ENCODE measurements at places on chromosomes 1 and 21. TPM values are rescaled to one million over a fixed set of nuclear protein-coding genes. Genes with fewer than 3 reads are reported as not detected.

GRCh38 chr1:14090062-14090461, 390.1 kb downstream of the PRDM2 start:
- no peaks in the 10 kb centered on the region for H3K27me3 ChIP-seq
- no peaks in the 10 kb centered on the region for H3K4me1 ChIP-seq
- no peaks in the 10 kb centered on the region for H3K36me3 ChIP-seq

- H3K27me3 ChIP-seq, result no peaks in the 10 kb centered on the region
- DNase-seq, result peak; percentile 76
- peak overlapping the region; percentile 97 for H3K27ac ChIP-seq
- H3K4me1 ChIP-seq, result peaks cover 57% of the 10 kb centered on the region
- H3K4me3 ChIP-seq, result peak overlapping the region; percentile 88
These were observed 2.3 kb downstream of the IL6R start for GRCh38 chr1:154407198-154408091.

DNA sequence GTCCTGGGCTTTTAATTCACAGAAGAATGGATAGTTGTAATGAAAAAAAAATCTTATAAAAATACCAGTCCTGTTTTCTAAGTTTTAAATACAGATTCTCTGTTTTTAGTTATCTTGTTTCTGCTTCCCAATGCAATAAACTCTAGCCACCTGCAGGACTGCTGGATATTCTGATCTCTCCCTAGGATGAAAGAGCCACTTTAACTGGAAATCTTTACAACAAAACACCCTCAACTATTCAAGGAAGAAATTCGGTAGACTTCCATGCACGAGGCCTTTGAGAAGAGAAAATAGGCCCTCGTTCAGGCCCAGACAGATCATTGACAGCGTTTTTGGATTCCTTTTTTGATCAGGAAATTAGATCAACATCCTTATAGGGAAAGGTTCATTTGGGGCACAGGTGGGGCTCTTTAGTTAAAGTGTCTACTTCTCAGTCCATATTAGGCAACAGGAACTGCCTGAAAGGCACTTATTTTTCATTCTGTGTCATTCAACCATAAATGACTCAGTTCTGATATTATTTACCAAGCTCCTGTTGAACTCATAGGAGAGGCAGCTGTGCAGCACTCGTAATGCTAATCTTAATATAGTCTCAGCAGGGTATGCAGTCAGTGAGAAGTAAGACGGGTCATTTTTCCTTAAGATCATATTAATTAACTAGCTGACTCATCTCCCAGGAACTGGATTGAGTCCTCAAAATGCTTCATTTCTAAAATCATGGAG, 71.1 kb upstream of the ERRFI1 start:
- no peaks in the 10 kb centered on the region for H3K36me3 ChIP-seq
- H3K4me3 ChIP-seq, result no peak overlapping the region
- H3K27ac ChIP-seq, result peak overlapping the region; percentile 69
- peaks cover 41% of the 10 kb centered on the region for H3K4me1 ChIP-seq

DNA sequence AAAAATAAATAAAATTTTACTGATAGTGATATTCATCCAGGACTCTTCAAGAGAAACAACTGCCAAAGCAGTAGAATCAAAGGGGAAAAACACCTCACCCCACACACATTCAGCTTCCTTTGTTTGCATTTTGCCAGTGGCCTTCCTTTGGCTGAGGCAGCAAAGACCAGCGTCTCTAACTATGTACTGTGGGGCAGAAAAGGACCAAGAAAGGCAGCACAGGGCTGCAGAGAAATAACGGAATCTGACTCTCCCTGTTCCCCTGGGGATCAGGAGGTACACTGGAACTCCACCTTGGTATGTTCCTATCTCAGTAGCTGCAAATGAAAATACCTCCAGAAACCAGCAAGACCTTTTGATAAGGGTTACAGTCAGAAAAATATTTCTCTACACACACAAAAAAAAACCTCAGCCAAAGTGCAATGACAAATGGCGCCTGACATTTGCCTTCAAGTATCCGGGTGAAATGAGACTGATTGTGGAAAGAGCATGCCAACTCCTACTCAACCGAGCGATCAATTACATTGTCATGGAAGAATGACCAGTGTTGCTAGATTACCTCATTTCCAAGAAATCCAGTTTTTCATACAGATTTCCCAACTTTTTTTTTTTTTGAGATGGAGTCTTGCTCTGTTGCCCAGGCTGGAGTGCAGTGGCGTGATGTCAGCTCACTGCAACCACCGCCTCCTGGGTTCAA, 50.9 kb downstream of the TARBP1 start:
- H3K36me3 ChIP-seq, result peaks cover 62% of the 10 kb centered on the region
- H3K27ac ChIP-seq, result no peak overlapping the region
- DNase-seq, result no peak
- H3K4me1 ChIP-seq, result no peaks in the 10 kb centered on the region
- no peaks in the 10 kb centered on the region for H3K27me3 ChIP-seq

DNA sequence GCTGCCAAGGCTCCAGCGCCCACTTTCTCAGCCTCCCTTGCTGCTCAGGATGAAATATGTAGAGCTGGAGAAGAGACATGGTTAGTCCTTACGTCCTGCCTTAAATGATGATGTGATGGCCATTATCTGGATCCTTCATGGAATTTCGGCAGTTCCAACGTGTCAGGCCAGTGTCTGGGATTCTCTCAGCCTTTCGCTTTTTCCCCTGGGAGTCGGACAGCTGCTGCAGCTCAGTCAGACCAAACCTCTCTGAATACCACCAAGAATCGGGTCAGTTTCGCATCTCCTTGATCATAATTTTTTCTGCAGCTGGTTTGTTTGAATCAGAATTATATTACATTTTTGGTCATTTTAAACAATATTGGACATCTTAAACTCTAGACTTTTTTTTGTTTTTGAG, 22.3 kb upstream of the KLHDC8A start:
- no peak for DNase-seq
- no peak overlapping the region for H3K27ac ChIP-seq
- no peak overlapping the region for H3K4me3 ChIP-seq
- H3K36me3 ChIP-seq, result no peaks in the 10 kb centered on the region
- H3K27me3 ChIP-seq, result peaks cover 5% of the 10 kb centered on the region
- H3K4me1 ChIP-seq, result peaks cover 9% of the 10 kb centered on the region

- no peak overlapping the region for H3K4me3 ChIP-seq
- no peak overlapping the region for H3K27ac ChIP-seq
- H3K27me3 ChIP-seq, result peaks cover 28% of the 10 kb centered on the region
- no peaks in the 10 kb centered on the region for H3K36me3 ChIP-seq
These were observed 84.7 kb downstream of the DISP3 start for GRCh38 chr1:11563560-11564069.

The TMPRSS3 gene
- total RNA-seq, result 3.8 TPM

DNA sequence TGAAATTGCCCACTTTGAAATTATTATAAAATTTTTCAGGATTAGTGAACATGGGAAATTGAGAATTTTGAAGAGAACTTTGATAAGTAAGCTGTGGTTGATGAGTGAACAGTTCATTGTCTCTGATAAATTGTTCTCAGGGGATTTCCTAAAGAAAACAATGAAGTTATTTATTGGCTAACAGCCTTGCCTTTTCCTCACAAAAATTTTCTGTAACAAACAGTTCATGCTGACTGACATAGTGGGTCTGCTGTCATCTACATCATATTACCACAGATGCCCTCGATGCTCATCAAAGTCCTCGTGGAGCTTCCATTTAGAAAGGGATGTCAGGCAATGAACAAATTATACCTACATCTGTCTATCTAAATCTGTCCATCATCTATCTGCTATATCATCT, 113.4 kb downstream of the PTBP2 start:
- no peaks in the 10 kb centered on the region for H3K36me3 ChIP-seq
- no peaks in the 10 kb centered on the region for H3K4me1 ChIP-seq
- H3K27ac ChIP-seq, result no peak overlapping the region
- DNase-seq, result no peak
- H3K4me3 ChIP-seq, result no peak overlapping the region
- no peaks in the 10 kb centered on the region for H3K27me3 ChIP-seq

GRCh38 chr1:156117414-156118176, 3.1 kb downstream of the LMNA start:
- peak overlapping the region; percentile 90 for H3K4me3 ChIP-seq
- peaks cover 69% of the 10 kb centered on the region for H3K4me1 ChIP-seq
- peak overlapping the region; percentile 99 for H3K27ac ChIP-seq
- no peaks in the 10 kb centered on the region for H3K27me3 ChIP-seq

- peak; percentile 79 for DNase-seq
- H3K27me3 ChIP-seq, result no peaks in the 10 kb centered on the region
- H3K4me1 ChIP-seq, result peaks cover 14% of the 10 kb centered on the region
- no peak within 1 kb of the TSS for H3K4me3 ChIP-seq
These were observed at the start of gene CHI3L1 for GRCh38 chr1:203186446-203187303. Gene CHI3L1, minus strand, starts transcription at chr1:203186704. Its CDS starts 81 bp downstream, at chr1:203186623.

- no peak for DNase-seq
- no peak overlapping the region for H3K27ac ChIP-seq
- no peak overlapping the region for H3K4me3 ChIP-seq
These were observed 248.7 kb upstream of the CSF3R start for GRCh38 chr1:36731226-36732014.

The REN gene
- total RNA-seq, result 0.59 TPM

DNA sequence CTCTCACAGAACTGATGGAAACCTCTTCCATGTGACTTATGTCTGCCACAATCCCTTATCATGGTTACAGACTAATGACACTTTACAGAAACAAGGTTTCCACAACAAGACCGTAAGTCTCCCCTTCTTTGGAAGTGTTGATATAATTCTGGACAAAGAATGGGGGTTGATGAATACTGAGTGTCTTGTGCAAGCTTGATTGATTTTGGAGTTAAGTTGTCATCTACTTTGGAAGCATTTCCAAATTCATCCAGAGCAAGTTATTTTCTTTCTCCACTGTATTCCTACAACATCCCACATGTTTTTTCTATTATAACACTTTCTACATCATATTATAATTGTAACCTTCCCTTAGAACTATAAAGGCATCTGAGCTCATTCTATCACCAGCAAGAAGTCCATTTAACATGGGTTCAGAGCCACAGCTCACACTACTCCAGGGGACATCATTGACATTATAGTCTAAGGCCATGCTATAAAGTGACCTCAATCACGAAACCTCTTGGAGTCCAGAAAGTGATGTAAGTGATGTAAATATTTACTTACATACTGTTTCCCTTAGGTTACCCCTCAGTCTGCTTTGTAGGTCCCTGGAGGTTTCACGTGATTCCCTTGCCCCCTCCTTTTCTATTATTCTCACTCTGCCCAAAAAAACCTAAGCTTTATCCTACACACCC, 125.7 kb upstream of the PBX1 start:
- H3K27me3 ChIP-seq, result no peaks in the 10 kb centered on the region
- H3K36me3 ChIP-seq, result no peaks in the 10 kb centered on the region
- H3K4me1 ChIP-seq, result no peaks in the 10 kb centered on the region
- H3K27ac ChIP-seq, result no peak overlapping the region
- no peak for DNase-seq

GRCh38 chr1:46991083-46991923, 32.2 kb upstream of the CYP4X1 start:
- no peaks in the 10 kb centered on the region for H3K27me3 ChIP-seq
- no peaks in the 10 kb centered on the region for H3K4me1 ChIP-seq
- no peak overlapping the region for H3K4me3 ChIP-seq
- no peaks in the 10 kb centered on the region for H3K36me3 ChIP-seq
- DNase-seq, result no peak

The ACOT11 gene
- 5.0 TPM for total RNA-seq

GRCh38 chr1:8439015-8439702, 121.2 kb downstream of the SLC45A1 start:
- peak overlapping the region; percentile 61 for H3K27ac ChIP-seq
- no peaks in the 10 kb centered on the region for H3K36me3 ChIP-seq
- peaks cover 18% of the 10 kb centered on the region for H3K4me1 ChIP-seq
- no peak overlapping the region for H3K4me3 ChIP-seq
- no peaks in the 10 kb centered on the region for H3K27me3 ChIP-seq

DNA sequence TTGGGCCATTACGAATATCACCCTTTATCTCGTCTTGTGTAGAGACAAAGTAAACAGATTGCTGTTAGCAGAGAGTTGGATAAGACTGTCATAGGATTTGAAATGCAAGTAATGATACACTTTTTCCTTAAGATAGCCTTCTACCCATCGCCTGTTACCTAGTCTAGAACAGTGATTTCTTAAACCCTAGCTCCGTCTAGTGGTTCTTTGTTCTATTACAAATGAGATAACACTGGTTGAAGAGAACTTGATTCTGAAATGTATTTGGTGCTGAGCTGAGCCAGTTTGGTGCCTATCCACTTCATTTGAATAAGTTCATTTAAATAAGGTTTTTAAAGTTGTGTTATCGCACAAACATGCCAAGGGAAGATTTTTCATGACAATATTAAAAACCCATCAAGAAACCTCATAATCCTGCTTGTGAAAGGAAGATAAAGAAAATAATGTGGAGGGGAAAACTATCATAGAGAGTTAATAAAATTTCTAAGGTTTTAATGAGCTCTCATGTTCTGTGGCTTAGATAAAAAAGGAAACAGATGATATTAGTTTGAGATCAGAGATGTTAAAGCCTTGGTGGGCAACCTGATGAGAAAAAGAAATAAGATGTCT, 1.5 kb upstream of the KCNH1 start:
- H3K27me3 ChIP-seq, result peaks cover 41% of the 10 kb centered on the region
- H3K36me3 ChIP-seq, result no peaks in the 10 kb centered on the region
- DNase-seq, result no peak
- H3K27ac ChIP-seq, result no peak overlapping the region
- H3K4me1 ChIP-seq, result peaks cover 8% of the 10 kb centered on the region

DNA sequence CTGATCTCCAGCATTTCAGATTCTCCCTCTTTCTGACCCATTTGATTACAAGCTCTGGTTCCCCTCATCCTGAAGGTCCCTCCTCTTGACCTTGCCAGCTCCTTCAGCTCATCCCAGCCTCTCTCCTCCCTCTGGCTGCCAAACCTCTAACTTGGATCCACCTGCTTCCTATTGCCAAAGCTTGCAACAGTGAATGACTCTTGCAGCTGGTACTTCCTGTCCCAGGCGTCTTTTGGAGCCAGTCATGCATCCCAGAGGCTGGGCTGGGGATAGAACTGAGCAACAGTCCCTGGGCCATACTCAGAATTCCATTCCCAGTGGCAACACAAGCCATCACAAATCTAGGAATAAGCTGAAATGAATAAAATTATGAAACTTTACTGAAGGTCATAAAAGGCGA, 27.7 kb upstream of the SPOCD1 start:
- H3K27me3 ChIP-seq, result no peaks in the 10 kb centered on the region
- no peak for DNase-seq
- no peaks in the 10 kb centered on the region for H3K4me1 ChIP-seq
- H3K27ac ChIP-seq, result no peak overlapping the region
